Kidney epithelial cell (primary cell): ENCODE measurements at places on chromosomes 1 and 21. TPM values are rescaled to one million over a fixed set of nuclear protein-coding genes. Genes with fewer than 3 reads are reported as not detected.

TAS1R1 gene
- total RNA-seq = not detected in 2 replicates

SYTL1 gene
- 40.3 and 47.2 TPM in 2 replicates for total RNA-seq

CCT3 gene
- 303 and 382 TPM in 2 replicates for total RNA-seq

VWA5B1 gene
- 0.14 TPM in 1 of 2 replicates, not detected in the other for total RNA-seq

AIM2 gene
- not detected in 2 replicates for total RNA-seq

TSPEAR gene
- not detected in 2 replicates for total RNA-seq

CHD5 gene
- under 0.01 and 0.08 TPM in 2 replicates for total RNA-seq

GLMN gene
- total RNA-seq = 4.3 and 5.8 TPM in 2 replicates

STYXL2 gene
- total RNA-seq = not detected in 2 replicates
